ENCODE measurements at places on chromosomes 7 and 10.

GRCh38 chr10:88833723-88834122 lies 17.9 kb downstream of the ANKRD22 start:
- DNase-seq = peak; percentile 88

GRCh38 chr10:117736655-117737054 lies 194.1 kb downstream of the EMX2 start:
- no peak for DNase-seq

DNA sequence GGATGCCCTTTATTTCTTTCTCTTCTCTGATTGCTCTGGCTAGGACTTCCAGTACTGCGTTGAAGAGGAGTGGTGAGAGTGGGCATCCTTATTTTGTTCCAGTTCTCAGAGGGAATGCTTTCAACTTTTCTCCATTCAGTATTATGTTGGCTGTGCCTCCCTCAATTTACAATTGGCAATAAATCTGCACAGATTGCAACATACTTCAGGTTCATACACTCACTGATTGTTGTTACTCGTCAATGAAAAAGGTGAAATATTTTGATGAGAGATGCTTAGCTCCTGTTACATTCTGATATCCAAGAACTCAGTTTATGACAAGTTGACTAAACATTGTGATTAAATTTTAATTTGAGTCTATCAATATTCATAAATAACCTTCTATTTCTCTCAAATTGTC lies 37.9 kb upstream of the DKK1 start:
- DNase-seq = no peak

GRCh38 chr7:136958016-136958415 lies 89.6 kb downstream of the CHRM2 start:
- no peak for DNase-seq

All from NB4 (cell line).